ENCODE measurements at places on chromosomes 4 and X. TPM values are rescaled to one million over a fixed set of nuclear protein-coding genes. Genes with fewer than 3 reads are reported as not detected.

DNA sequence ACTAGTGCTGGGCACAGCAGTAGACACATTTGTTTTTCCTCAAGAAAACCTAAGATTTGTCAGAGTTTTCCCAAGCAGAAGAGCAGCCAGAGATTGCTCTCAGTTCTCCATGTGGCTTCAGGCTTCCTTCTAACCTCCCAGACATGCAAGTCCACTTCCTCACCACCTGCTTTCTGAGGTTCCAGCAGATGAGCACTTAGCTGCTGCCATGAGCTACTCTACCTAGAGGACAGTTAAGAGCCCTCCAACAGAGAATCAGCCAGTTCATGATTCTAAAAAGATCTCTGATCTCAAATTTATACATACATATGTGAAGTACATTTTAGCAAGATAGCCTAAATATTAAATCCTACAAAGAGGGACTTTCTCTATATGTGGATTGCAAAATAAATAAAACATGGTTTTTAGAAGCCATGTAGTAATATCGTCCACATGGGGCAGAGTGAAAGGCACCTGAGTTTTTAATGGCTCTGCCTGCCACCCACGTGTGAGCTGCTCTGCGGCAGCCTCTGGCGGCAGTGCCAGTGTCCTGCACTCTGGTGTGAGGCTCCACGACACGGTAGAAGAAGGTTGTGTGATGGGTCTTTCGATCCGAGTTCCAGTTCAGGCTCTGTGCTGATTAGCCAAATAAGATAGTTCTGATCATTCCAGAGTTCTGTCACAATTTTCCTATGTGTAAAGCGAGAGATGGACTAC lies 10.3 kb downstream of the CYP4V2 start:
- DNase-seq: peak; percentile 20

DNA sequence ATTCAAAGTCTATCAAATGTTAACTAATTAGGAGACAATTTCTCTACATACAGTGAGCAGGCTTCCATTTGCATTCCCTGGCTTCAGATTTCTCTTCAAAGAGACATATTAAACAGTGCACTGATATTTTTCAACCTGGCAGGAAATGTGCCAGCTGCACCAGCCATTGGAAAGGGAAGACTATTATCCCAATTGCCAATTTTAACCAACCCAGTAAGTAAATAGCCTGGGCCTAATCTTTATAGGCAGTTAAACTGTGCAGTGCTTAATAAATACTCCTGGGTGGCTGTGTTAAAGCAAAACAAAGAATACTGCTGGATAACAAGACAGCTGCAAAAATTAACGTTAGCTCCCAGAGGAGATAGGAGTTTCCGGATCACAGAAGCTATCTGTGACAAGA lies 111.9 kb upstream of the GALNT7 start:
- no peak for DNase-seq

DNA sequence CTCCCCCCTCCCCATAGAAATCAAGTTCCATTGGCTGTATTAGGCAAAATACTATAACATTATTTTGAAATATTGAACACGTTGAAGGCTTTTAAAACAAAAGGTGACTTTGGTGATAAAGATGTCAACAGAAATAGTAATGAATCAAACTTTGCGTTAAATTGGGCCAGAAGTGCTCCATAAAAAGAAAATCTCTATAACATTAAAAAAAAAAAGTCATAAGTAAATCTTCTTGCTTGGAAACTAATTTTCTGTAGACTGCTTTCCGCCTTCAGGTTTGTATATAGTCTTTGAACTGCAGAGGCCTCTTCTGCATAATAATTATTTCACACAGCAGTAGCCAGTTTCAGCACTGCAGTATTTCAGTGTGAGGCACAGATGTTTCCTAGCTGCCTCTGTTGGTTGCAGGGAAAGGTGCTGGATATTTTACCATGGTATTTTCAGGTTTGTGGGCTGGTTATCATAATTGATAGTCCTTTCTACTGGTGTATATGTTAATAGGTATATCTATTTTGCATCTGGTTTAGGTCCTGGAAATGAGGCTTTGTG lies 158.9 kb downstream of the KDM6A start:
- no peak for DNase-seq

PDGFRA gene
- total RNA-seq: 51.5 TPM

GRCh38 chr4:99945718-99946355 lies 581 bp downstream of the DNAJB14 start:
- no peak for DNase-seq

- no peak for DNase-seq
Observed at GRCh38 chrX:44344687-44345086, 1.2 kb upstream of the EFHC2 start.

GRCh38 chrX:153732401-153732800 lies 7.7 kb downstream of the ABCD1 start:
- DNase-seq: no peak

DNA sequence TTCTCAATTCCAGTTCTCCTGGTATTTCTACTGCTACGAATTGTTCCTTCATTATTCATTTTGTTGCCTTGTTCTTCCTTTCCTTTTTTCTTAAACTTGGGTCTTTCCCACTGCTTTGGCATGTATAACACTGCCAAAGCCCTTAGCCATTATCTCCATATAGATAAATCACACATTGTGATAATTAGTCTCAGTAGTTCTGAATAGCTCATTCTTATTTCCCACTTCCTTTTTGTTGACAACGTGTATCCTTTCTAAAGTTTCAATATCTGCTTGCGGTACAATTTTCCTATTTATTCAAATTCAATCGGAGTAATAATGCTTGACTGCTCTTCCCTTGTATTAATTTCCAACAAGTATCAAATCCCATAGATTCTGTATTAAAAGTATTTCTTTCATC lies 14.5 kb upstream of the CAMK2D start:
- no peak for DNase-seq

PCDH19 gene
- 0.66 TPM for total RNA-seq

DNA sequence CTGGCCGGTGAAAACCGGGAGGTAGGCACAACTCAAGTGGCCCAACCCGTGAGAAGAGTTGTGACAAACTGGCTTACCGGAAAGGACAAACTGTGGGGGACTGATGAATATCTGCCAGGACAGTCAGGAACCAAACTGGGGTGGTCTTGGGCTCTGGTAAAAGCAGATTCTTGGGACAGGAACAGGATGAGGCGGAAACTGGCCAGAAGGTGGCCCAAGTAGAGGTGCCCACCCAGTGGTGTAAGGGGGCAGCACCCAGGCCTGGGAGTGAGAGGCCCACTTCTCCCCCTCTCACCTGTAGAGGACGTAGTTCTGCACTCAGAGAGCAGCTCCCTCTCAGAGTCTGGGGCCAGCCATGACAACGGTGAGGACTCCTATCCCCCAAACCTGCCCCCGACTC lies 5.9 kb downstream of the CCDC120 start:
- DNase-seq: no peak

DNA sequence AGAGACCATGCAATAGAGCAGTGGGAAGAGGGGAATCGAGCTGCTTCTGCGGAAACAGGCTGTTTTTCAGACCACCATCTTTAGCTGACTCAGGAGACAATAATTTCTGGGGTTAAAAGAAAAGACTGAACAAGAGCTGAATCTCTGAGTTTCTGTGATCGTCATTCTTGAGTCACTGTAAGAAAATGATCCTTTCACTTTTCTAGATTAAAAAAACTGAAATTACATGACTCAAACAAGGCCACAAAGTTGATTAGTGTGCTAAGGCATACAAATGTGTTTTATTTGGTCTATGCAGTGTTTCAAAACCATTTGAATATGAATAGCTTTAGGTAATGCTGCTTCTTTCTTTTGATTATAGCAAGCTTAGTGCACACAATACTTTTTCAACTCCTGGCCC lies 194.4 kb upstream of the RPL34 start:
- DNase-seq: no peak

IL13RA2 gene
- 0.32 TPM for total RNA-seq

- no peak for DNase-seq
Observed at GRCh38 chrX:107675823-107676555, 47.7 kb downstream of the PRPS1 start.

DNA sequence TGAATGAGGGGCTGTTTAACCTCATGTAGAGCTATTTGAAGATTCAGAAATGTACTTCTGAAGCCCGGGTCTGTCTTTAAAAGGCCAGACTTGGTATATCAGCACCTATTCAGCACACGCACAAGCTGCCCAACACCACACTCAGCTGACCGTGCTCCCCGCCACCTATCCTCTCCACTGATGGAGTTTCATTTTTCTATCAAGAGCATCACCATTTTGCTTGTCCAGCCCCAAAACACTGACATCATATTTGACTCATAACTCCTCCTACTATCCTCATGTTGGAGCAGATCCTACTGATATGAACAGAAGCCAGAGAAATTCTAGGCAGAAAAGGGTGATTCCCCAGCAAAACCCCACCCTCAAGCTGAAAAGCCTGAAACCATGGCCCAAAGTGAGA lies 100.3 kb downstream of the SORBS2 start:
- DNase-seq: no peak

GRCh38 chr4:4789462-4789861 lies 70.0 kb upstream of the MSX1 start:
- no peak for DNase-seq

- no peak for DNase-seq
Observed at GRCh38 chr4:147398556-147398955, 82.3 kb upstream of the EDNRA start.

DNA sequence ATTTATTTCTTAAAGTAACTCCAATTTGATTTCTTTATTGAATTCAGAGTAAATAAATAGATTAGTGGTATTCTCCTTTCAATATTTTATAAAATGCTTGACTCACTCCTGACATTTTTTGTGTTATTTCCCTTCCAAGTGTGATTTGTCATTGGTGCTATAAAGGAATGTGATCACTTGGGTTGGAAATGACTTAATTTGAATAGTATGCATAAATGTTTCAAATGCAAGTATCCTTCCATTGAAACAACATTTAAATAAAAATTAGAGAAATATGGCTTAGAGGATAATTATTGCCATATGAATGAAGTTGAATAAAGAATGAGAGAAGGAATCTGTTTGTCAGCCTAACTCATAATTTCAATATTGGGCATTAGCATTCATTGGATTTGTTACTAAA lies 182.7 kb downstream of the PABPC4L start:
- no peak for DNase-seq

- DNase-seq: no peak
Observed at GRCh38 chrX:22163326-22163725, 109.4 kb upstream of the CBLL2 start.

DNA sequence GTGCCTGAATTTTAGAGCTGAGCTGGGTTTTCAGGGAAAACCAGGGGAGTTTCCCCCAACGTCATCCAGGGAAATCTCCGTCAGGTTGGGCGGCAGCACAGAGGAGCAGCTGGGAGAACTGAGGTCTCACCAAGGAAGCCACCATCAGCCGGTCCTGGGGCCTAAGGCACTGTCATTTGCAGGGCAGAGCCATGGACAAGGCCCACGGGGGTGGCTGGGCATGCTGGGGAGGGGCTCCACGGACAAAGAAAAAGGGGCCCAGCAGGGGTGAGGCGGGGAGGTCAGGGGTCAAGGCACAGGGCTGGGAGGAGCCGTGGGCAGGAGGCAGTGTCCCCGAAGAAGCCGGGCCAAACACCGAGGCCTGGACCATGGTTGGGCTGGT lies 109.8 kb downstream of the HMX1 start:
- no peak for DNase-seq

- no peak for DNase-seq
Observed at GRCh38 chr4:74395633-74396032, 30.7 kb downstream of the EREG start.

DNA sequence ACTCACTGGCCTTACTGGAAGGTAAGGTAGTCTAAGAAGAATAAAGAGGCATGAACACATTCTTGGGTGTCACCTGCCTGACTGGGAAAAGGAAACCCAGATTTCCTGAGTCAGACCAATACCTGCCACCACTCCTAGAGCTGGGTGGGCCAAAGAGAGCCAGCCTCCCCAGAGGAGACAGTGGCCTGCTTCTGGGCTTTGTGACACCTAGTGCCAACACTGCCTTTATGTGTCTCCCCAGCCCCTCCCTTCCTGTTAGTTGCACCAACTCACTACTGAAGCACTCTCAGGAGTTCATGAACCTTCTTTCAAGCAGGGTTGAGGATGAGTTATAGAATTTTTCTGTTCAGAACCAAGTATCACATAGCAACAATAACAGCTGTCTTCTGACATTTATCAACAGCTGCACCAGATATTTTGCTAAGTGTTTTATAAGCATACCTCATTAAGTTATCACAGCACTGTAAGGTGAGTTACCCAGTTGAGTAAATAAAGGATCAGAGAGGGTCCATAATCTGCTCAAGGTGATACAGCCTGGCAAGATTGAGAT lies 77.6 kb upstream of the ETNPPL start:
- DNase-seq: no peak

- no peak for DNase-seq
Observed at GRCh38 chrX:145865082-145865481, 47.5 kb downstream of the SLITRK2 start.

GRCh38 chr4:154989511-154989910 lies 208.4 kb downstream of the RBM46 start:
- no peak for DNase-seq

DNA sequence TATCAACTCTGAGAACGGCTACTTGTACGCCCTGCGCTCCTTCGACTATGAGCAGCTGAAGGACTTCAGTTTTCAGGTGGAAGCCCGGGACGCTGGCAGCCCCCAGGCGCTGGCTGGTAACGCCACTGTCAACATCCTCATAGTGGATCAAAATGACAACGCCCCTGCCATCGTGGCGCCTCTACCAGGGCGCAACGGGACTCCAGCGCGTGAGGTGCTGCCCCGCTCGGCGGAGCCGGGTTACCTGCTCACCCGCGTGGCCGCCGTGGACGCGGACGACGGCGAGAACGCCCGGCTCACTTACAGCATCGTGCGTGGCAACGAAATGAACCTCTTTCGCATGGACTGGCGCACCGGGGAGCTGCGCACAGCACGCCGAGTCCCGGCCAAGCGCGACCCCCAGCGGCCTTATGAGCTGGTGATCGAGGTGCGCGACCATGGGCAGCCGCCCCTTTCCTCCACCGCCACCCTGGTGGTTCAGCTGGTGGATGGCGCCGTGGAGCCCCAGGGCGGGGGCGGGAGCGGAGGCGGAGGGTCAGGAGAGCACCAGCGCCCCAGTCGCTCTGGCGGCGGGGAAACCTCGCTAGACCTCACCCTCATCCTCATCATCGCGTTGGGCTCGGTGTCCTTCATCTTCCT lies 2.7 kb downstream of the PCDH10 start:
- DNase-seq: no peak

DNA sequence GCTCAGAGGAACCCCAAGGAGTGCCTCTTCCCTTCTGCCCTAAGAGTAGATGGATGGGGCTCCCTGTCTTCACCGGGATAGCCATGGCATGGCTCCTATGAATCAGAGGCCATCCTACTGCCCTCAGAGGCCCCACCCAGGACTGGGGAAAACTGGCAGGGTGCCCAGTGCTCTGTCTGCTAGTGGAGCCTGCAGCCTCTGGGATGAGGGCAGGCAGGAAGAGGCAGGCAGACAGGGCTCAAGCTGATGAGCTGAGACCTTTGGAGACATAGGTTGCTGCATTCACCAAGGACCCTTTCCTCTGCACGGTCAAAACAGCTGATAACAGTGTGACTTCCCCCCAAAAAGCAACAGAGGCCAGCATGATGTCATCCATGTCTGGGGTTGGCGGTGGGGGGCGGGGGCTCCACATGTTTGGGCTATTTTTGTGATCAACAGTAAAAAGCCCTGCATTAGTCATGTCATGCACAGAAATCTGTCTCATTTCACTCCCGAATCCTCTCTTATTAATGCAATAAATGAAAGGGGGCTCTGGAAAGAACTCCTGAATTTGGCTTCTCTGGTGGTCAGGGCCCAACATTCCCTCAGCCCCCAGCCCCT lies 207.6 kb upstream of the MAMLD1 start:
- DNase-seq: no peak

- DNase-seq: peak; percentile 40
Observed at GRCh38 chr4:37389967-37390580, 145.5 kb downstream of the NWD2 start.

- DNase-seq: no peak
Observed at GRCh38 chr4:19774690-19775256, 476.9 kb upstream of the SLIT2 start.

BMX gene
- total RNA-seq: 3.7 TPM
